ENCODE measurements at places on chromosomes 16 and 17.

DNA sequence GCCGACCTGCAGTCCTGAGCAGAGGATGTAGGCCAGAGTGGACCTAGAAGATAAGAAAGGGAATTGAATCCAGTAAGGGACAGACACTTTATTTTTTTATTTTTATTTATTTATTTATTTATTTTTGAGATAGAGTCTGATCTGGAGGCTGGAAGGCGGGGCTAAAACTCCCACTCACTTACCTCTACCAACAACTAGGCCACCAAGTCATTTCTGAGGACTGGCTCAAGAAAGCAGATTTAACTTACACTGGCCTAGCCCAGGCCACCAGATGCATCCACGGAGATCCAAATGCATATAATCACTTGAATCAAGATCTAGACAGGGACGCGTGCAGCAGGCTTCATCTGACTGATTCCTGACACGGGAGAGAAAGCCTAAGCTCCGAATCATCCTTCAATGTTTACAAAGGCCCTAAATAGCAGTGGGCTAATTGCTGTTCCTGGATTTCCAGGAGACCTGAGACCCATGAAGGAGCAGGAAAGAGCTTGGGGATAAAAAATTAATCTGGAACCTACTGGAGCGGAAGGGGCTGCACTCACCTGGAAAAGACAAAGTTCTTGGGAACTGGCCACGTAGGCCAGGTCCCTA, 1.1 kb upstream of the ALOX12 start:
- no peak for DNase-seq

DNA sequence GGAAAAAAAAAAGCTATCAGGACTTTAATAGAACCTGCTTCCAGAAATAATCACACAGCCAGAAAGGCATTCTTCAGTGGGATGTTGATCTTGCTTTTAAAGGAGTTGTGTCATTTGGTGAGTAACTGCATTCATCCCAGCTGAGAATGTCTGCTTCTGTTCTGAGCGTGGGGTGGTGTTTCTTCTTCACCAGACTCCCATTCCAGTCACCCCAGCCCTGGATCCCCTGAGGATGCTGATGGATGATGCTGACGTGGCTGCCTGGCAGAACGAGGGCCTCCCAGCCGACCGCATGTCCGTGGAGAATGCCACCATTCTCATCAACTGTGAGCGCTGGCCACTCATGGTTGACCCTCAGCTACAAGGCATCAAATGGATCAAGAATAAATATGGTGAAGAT, 122.5 kb downstream of the ZNF18 start:
- DNase-seq = no peak

GRCh38 chr17:29149431-29150064, 30.6 kb downstream of the MYO18A start:
- DNase-seq = no peak

- DNase-seq = no peak
These were observed 34.6 kb downstream of the TSC2 start for GRCh38 chr16:2082171-2082982.

Measured in activated naive CD4-positive, alpha-beta T cell (primary cell).